ENCODE measurements at places on chromosomes 3 and 15.

DNA sequence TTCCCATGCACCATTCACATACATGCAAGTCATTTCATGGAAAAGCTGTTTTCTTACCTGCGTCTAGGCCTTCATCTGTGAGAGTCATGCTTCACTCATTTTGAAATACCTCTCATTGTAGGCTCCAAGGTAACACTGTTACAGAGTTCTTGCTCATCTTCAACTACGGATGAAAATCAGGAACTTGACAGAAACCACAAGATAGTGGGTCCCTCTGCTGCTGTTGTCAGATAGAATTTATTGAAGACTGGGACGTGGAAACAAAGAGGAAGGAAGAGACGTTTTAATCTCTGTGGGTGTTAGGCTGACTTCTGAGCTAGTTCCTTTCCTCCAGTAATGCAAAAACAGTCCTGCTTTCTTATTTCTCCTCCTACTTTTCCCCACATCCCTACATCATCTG lies at the start of gene P2RY14:
Gene P2RY14 (minus strand): TSS at position 313 of the 400 bp plus-strand sequence. CDS start 64,226 bp downstream, outside the sequence.
- DNase-seq = no peak

- DNase-seq = no peak
Measured at GRCh38 chr3:142566096-142566495, 12.4 kb downstream of the ATR start.

GRCh38 chr3:85706130-85706529 lies 747.3 kb downstream of the CADM2 start:
- DNase-seq = no peak

DNA sequence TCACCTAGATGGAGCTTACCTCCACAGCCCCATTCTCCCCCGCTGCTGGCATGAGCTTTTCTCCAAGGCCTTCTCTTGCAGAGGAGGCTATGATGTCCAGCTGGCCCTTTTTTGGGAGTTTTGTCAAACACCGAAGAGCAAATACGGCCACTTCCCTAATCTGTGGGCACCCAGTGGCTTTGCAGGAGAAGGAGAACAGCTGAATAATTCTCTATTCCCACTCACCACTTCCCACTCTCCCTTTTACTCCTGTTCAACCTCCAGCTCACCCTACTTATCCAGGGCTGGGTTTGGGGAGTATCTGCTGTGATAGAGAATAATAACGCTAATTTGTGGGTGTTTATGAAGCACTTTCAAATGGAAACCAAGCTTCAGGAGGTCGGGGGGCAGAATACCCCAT lies 93.0 kb downstream of the AAGAB start:
- no peak for DNase-seq

- DNase-seq = no peak
Measured at GRCh38 chr3:160454995-160455394, 5.4 kb upstream of the TRIM59 start.

DNA sequence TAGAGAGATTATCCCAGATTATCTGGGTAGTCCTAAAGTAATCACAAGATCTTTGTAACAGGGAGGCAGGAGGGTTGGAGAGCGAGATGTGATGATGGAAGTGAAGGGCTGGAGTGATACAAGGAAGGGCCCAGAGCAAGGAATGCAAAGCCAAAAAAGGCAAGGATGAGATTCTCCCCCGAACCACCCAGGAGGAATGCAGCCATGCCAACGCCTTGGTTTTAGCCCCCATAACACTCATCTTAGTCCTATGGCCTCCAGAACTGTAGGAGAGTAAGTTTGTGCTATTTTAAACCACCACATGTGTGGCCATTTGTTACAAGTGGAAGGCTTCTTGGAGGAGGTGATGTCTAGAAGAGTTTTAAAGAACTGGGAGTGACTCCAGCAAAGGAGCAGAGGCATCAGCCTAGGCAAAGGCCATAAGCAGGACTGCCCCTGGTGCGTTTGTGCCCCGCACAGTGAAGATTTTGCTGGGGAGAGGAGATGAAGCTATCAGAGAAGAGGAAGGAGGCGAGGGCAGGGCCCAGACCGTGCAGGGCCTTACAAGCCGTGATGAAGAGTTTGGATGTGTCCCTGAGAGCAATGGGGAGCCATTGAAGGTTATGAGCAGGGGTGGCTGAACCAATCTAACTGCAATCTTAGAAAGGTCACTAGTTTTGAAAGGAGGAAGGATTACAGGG lies 25.3 kb upstream of the CORO2B start:
- no peak for DNase-seq

GRCh38 chr15:45495588-45495987 lies 27.0 kb downstream of the SLC30A4 start:
- DNase-seq = no peak

DNA sequence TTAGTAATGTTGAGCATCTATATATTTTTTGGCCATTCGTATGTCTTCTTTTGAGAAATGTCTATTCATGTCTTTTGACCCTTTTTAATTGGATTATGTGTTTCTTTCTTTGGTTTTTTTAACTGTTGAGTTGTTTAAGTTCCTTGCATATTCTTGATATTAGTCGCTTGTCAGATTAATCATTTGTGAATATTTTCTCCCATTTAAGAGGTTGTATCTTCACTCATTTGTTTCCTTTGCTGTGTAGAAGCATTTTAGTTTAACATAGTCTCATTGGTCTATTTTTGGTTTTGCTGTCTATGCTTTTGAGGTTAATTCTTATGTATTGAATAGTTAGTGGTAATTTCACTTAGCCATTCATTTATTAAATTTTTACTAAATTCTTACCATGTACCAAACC lies 283.8 kb downstream of the ZPLD1 start:
- no peak for DNase-seq

GRCh38 chr3:22928216-22929110 lies 274.7 kb upstream of the UBE2E2 start:
- DNase-seq = no peak

DNA sequence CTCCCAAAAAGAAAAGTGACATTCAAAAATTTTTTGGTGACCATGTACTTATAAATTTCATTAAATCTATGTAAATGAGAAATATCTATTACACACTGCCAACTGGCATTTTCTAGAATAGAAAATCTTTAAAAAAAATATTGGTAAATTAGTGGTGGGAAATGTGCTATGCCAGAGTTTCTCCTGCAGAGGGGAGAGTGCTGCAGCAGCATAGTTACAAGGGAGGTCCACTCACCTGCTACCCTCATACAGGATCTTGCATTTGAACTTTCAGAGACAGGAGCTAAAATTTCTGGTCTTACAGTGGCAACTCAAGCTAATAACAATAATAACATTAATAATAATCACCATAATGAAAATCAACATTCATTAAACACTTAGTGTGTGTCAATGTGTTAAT lies 459.6 kb downstream of the NSUN3 start:
- DNase-seq = no peak

DNA sequence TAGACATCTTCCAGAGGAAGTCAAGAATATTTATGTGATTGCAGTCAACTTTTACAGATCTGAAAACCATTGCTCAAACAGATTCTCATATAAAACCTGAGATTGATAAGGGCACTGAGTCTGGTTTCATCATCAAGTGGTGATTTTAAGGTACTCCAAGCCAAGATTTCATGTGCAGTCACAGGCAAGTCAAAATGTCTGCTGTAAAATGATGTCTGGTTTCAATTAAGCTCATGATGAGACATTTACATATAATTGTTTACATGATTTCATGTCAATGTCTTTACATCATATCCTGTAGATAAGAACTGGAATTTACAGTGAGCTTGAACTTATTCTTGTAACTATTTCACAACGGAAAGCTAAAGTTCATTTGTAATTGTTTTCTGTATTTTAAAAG lies 1215.5 kb downstream of the ROBO2 start:
- DNase-seq = no peak

DNA sequence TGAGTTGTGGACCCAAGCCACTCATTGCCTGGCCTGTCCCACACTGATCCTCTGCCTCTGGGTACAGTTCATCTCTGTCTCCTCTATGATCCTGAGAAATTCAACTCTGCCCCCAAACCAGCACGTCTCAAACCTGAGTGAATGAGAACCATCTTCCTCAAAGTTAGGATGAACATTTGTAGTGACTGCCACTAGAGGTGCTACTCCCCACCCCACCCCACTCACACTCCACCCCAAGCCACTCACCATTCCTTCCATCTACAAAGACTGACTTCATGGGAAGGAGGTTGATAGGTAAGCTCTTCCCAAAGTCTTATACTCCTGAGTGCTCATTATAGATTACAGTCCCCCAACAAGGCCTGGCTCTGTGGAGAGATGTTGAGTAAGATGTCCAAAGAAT lies 43.8 kb downstream of the NEK10 start:
- no peak for DNase-seq

All from neural crest cell (in vitro differentiated cells).